ENCODE measurements at places on chromosomes 1 and 21.

DNA sequence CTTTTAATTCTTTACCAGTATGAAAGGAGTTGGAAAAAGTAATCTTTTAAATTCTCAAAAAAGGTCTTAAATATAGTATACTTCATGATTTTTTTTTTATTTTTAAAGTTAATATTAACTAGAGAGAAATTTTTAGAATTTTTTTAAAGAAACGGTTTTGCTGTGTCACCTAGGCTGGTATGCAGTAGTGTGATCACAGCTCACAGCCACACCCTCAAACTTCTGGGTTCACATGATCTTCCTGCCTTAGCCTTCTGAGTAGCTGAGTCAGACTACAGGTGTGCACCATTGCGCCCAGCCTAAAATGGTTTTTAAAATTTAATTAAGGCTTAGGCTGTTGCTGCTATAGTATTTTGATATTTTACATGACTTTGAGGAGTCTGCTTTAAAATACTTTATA, 52.4 kb downstream of the TLCD4 start:
- DNase-seq, result no peak

- peak; percentile 34 for DNase-seq
These were observed 69.8 kb downstream of the TPR start for GRCh38 chr1:186304982-186305949.

GRCh38 chr1:55141295-55141893, 73.8 kb downstream of the USP24 start:
- no peak for DNase-seq

GRCh38 chr1:44693159-44693558, 18.6 kb downstream of the ARMH1 start:
- DNase-seq, result peak; percentile 39

DNA sequence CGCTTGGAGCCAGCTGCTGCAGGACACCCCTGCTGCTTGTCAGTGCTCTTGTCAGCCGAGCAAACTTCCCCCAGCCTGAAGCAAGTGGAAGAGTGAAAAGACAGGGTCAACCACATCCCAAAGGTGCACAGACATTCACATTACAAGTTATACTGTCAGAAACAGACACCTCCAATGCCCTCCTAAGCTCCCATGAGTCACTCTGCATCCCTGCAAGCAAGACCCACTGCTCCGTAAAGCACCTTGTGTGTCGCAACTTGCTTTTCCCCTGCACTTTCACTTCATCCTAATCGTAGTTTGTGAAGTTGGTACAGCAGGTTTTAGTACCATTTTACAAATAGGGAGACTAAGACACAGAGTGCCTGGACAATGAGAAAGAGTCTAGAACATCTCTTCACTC, 51.1 kb downstream of the KCNH1 start:
- no peak for DNase-seq

- no peak for DNase-seq
These were observed 15.6 kb downstream of the TMPRSS15 start for GRCh38 chr21:18387994-18388393.

- no peak for DNase-seq
These were observed 27.5 kb downstream of the COA7 start for GRCh38 chr1:52670604-52671003.

- DNase-seq, result no peak
These were observed 155.9 kb upstream of the COA6 start for GRCh38 chr1:234217316-234217840.

DNA sequence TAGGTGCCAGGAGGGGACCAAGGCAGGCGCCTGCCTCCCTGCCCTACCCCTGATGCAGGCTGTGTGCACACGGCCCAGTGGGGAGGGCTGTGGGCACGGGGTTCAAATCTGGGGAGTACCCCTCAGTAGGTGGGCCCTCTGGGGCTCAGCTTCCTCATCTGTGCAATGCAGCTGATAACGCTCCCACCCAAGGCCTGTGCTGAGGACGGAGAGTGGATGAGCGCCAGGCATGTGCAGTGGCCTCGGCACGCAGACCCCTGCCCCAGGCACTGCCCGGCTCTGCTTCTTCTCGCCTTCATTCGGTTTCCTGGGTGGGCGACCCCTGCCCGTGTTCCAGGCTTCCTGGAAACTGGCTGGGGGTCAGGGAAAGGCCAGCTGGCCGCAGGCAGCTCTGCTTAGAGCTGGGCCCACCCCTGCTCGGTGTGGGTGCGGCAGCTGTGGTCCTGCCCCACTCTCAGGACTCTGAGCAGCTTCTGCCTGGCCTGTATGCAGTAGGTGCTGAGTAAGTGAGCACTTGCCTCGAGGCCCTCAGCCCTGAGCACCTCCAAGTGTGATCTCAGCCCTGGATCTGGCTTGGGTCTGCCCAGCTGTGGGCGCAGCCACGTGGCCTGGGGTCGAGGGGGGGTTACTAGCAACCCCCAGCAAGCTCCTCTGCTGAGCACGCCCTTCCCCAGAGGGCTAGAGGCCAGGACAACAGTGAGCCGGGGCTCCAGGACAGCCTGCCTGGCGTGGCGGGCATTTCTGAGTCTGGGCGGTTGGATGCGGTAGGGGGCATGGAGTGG, 11.9 kb upstream of the TNFRSF14 start:
- DNase-seq, result no peak

- peak; percentile 41 for DNase-seq
These were observed 67.3 kb downstream of the RHOU start for GRCh38 chr1:228802386-228803220.

All from suppressor macrophage (primary cell).